Natural killer cell treated with Interleukin-12 subunit alpha and Interleukin-12 subunit beta and Interleukin-15 and Interleukin-18, amount 100 ng/mL, for 72 hours (primary cell): ENCODE measurements at places on chromosomes 13 and 19. TPM values are rescaled to one million over a fixed set of nuclear protein-coding genes. Genes with fewer than 3 reads are reported as not detected.

Gene OLFM4
- total RNA-seq: not detected

Gene PSG11
- not detected for total RNA-seq

Gene TMEM59L
- not detected for total RNA-seq

Gene KLK10
- total RNA-seq: not detected

Gene TEX101
- total RNA-seq: not detected

Gene KLC3
- not detected for total RNA-seq

Gene RDH8
- not detected for total RNA-seq

Gene SETDB2
- total RNA-seq: 14.0 TPM

Gene ZNF681
- 3.0 TPM for total RNA-seq

DNA sequence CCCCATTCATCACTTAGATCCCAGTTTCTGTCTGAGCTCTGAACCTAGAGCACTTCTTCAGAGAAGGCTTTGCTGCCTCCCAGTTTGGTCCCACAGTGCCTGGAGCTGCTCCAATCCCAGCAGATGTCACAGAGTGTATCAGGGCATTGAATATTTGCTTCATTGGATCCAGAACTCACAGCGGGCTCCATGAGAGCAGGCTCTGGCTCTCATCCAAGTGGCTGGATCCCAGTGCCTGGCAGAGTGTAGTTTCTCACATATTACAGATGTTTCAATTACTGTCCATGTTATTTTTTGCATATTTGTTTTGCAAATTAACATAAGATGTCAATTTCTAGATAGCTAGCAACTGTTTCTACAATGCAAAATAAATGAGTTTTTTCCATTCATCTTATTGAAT is 50.6 kb downstream of the MYO16 start:
- no peak for DNase-seq

DNA sequence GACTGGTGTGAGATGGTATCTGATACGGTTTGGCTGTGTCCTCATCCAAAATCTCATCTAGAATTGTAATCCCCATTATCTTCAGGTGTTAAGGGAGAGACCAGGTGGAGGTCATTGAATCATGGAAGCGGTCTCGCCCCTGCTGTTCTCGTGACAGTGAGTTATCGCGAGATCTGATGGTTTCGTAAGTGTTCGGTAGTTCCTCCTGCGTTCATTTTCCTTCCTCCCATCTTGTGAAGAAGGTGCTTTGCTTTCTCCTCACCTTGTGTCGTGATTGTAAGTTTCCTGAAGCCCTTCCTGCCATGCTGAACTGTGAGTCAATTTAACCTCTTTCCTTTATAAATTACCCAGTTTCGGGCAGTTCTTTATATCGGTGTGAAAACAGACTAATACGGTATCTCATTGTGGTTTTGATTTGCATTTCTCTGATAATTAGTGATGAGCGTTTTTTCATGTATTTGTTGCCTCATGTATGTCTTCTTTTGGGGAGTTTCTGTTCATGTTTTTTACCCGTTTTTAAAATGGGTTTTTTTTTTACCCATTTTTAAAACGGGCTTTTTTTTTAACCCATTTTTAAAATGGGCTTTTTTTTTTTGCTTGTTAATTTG is 102.8 kb upstream of the SLC10A2 start:
- no peak for DNase-seq

- no peak for DNase-seq
Measured at GRCh38 chr13:76874479-76874878, 11.7 kb downstream of the KCTD12 start.

DNA sequence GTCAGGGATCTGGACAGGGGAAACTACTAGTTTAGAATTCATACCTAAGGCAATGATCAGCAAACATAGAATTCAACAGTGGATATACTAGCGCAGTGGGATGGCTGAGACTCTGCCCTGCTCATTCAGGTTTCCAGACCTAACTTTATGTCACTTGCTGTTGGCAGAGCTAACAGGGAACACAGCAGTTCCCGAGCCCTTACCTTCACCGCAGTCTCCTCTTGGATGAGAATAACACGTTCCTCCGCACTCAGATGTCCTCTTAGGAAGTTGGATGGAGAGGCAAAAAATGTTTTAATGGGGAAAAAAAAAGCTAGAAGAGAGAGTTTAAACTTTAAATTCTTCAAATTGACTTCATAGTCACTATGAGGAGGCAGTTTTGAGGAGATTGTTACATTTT is 159.7 kb upstream of the FREM2 start:
- DNase-seq: no peak

GRCh38 chr13:48278806-48279205 is 24.7 kb upstream of the RB1 start:
- DNase-seq: no peak

DNA sequence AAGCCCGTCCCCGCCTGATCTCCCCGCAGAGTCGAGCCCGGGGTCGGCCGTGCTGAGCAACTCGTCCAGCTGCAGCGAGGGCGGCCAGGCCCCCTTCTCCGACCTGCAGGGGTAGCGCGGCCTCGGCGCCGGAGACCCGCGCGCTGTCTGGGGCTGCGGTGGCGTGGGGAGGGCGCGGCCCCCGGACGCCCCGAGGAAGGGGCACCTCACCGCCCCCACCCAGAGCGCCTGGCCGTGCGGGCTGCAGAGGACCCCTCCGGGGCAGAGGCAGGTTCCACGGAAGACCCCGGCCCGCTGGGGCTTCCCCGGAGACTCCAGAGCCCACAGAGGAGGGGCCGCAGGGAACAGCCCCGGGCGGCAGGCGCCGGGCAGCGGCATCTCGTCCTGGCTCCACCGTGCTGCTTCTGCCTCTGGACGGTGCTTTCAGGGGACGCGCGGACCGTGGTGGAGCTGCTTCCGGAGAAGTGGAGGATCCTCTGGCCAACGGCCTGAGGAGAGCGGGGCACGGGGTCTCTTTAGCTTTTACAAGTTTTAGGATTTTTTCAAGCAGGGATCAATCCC is 8.8 kb upstream of the F7 start:
- DNase-seq: no peak

DNA sequence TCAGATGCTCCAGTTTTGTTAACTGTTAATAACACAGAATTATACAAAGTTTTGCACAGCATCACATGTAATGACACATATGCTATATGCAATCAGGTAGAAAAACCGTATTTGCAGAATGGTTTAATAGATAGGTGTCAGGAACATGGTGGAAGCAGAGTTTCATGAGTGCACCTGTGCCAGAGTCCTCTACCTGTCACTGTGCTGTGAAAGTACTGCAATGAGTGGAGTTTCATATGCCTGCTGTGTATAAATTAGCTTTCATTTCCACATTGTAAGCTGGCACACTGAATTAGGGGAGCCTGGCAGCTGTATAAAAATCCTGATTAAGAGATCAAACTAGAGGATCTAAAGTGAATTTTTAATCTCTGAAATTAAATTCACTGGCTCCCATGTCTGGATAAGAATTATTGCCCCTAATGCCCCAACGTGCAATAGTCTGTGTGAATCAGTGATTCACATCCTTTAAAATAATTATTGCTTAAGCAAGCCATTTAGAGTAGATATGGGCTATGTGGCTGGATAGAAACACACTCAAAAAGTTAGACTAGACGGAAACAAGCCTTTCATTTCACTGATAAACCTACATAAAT is 8.5 kb upstream of the EEF1AKMT1 start:
- DNase-seq: no peak

- no peak for DNase-seq
Measured at GRCh38 chr13:93080587-93080986, 146.0 kb upstream of the GPC6 start.

GRCh38 chr19:4368128-4368820 is 24.9 kb downstream of the MPND start:
- DNase-seq: peak; percentile 75

DNA sequence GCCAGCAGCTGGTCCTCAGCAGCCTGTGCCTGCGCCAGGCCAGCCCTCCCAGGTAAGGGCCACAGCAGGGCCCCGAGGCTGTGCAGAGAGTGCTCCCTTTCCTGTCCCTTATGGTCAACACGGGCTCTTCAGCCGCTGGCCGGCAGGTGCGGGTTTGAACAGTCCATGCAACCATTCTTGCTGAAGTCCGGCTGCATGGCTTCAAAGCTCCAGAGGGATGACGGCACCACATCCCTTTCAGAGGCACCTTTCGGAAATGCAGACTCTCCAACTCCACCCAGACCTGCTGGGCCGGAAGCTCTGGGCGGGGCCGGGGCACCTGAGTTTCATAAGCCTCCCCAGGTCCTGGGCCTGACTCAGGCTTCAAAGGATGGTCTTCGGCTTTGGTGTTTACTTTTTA is 81.3 kb downstream of the SPACA7 start:
- no peak for DNase-seq

DNA sequence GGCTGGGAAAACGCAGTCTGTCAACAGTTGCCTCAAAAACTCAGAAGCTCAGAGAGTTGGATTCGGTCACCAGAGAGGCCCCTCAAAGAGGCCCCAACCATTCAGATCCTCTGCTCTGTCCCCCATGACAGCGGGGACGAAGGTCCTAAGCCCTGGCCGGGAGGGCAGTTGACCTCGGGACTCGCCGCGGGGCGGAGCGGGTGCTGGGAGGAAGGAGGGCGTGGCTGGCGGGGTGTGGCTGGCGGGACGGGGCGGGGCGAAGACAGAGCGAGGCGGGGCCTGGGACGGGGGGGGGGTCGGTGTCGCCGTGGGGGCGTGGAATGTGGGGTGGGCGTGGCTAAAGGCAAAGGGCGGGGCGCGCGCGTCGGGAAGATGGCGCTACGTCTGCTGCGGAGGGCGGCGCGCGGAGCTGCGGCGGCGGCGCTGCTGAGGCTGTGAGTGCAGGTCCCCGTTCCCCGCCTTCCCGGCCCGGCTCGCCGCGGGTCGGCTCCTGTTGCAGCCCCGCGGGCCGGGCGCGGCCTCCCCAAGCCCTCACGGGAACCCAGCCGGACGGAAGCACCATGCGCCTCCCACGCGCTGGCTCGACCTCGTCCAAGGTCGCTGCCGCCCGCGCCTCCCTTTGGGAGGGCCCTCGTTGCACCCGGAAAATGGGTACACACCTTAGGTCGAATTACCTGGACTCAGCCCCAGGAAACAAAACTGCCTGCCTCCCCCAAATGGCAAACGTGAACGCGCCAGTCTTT is 105.2 kb downstream of the TM9SF2 start:
- peak; percentile 92 for DNase-seq

GRCh38 chr13:26495750-26496149 is 61.7 kb upstream of the WASF3 start:
- DNase-seq: no peak

GRCh38 chr19:45471111-45471930 is 3.5 kb downstream of the FOSB start:
- DNase-seq: no peak

GRCh38 chr13:52353193-52353592 is 52.8 kb downstream of the THSD1 start:
- DNase-seq: no peak

DNA sequence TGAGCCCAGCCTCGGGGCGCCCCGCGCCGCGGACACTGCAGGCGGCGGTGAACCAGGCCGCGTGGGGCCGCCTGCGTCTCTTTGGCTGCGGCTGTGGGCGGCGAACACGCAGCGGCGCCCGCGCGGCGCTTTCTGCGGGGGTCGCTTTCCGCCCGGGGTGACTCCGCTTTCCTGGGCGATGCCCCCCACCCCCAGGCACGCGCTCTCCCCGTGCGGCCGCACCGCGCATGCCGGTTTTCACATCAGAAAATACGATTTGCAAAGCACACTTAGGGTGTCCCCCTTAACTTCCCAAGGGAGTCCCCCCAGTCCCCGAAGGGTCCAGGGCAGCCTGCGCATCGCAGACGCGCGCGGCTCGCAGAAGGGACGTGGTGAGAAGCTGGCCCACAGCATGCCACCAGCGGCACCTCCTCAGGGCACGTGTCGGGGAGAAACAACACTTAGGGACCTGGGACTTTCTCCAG is 5.3 kb downstream of the F7 start:
- DNase-seq: peak; percentile 35

DNA sequence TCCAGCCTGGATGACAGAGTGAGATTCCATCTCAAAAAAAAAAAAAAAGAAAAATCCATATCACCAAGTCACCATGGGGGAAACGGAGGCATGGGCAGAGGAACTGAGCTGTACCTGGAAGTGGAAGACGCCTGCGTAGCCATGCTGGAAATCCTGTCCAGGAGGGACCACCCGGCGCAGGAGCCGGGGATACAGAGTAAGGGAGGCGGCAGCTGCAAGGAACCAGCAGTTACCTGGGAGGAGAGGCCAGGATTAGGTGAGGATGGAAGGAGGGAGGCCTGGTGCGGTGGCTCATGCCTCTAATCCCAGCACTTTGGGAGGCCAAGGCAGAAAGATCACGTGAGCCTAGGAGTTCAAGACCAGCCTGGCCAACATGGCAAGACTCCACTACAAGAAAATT is 2.0 kb downstream of the CAPN12 start:
- no peak for DNase-seq

GRCh38 chr19:33071887-33072286 is 7.2 kb upstream of the RHPN2 start:
- DNase-seq: no peak

- no peak for DNase-seq
Measured at GRCh38 chr13:99572921-99573320, 71.6 kb downstream of the TM9SF2 start.

GRCh38 chr19:40280608-40281221 is 4.4 kb downstream of the AKT2 start:
- DNase-seq: no peak

GRCh38 chr13:25846222-25846984 is 205.4 kb downstream of the SHISA2 start:
- DNase-seq: no peak

- peak; percentile 29 for DNase-seq
Measured at GRCh38 chr19:6686628-6686975, 16.6 kb upstream of the TNFSF14 start.
